ENCODE measurements at places on chromosomes 2 and 18. TPM values are rescaled to one million over a fixed set of nuclear protein-coding genes. Genes with fewer than 3 reads are reported as not detected.

The RNMT gene
- total RNA-seq, result 63.5 TPM

DNA sequence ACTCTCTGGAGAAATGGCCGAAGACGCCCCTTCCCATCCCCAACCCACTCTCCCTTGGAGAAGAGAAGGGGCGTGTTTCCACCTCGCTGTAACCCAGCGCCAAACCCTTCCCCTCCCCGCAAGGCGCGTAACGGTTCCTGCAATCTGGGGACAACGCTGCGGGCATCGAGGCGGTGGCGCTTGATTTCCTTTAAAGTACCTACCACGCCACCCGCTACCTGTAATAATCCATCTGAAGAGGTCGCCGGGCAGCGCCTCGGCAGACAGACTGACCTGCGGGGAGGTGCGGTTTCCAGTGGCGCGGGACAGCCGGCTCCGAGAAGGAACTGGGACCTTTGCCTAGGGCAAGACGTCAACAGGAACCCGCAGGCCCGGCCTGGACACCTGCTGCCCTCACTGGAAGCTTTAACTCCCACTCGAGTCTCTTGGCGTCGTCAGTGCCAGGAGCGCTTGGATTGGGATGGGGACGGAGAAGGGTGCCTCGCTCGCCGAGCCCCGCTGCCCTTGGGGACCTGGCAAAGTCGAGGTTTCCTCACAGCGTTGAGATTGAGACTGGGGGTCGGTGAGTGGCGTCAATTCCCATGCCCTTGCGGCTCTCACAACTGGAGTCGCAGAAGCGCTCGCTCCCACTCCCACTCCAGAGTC, at the start of gene CYP1B1:
CYP1B1 (minus strand) TSS at position 645 of the 645 bp plus-strand sequence. CDS start 763 bp downstream, outside the sequence.
- H3K27ac ChIP-seq, result no peak within 1 kb of the TSS
- DNase-seq, result no peak
- peak within 1 kb of the TSS; percentile 26 for H3K4me3 ChIP-seq
- no peaks in the 10 kb centered on the region for H3K36me3 ChIP-seq
- H3K4me1 ChIP-seq, result peaks cover 27% of the 10 kb centered on the region

The ABCG5 gene
- not detected for total RNA-seq

DNA sequence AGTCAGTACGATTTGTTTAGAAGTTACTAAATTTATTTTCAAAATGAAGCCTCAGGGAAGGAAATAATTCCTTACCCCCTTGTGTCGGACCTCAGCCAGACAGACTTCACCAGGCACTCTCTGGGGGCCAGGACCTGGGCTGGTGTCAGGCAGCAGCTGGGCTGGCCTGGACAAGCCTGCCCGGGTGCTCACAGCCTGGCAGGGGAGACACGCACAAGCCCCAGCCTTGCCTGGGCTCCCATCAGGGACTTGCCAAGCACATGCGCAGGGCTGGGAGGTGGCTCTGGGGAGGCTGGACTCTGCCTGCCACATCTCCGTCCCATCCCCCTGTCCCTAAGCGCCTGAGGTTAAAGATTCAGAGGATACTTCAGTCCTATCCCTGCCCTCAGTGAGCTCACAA, 56.8 kb upstream of the HS6ST1 start:
- no peaks in the 10 kb centered on the region for H3K36me3 ChIP-seq
- no peak overlapping the region for H3K4me3 ChIP-seq
- peaks cover 5% of the 10 kb centered on the region for H3K27me3 ChIP-seq
- no peak for DNase-seq

DNA sequence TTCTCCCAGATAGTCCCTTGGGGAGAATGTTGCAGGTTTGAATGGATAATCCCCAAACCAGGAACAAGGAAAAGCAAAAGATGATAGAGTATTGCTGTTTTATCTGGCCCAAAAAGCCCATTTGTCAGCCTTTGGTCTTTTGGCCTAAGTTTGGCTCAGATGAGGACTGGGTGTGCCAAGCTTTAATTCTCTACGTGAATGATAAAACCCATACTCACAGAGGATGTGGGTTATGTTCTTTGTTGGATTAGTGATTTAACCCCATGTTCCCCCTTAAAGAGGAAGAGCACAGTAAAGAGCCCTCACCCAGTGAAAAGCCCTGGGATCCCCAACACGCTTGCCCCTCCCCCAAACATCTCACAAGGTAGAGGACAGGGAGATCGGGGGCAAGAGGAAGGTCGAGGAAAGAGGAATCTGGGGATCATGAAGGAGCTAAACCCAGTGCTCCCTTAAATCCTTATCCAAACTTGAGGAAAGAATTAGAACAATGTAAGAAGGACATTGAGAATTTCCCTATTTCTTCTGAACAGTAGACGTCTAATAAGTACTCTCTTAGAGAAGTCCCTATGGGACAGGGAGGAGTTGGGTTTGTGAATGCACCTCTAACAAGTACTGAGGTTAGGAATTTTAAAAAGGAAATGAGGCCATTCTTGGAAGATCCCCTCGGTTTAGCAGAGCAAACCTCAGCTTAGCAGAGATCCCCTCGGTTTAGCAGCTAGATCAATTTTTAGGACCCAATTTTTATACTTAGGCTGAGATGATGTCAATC, 105.0 kb downstream of the HIBCH start:
- no peak overlapping the region for H3K4me3 ChIP-seq
- peaks cover 16% of the 10 kb centered on the region for H3K4me1 ChIP-seq
- H3K27ac ChIP-seq, result no peak overlapping the region
- no peaks in the 10 kb centered on the region for H3K36me3 ChIP-seq
- DNase-seq, result no peak

GRCh38 chr2:71102981-71103681, 26.9 kb downstream of the MCEE start:
- no peaks in the 10 kb centered on the region for H3K4me1 ChIP-seq
- no peak for DNase-seq
- H3K27ac ChIP-seq, result no peak overlapping the region
- H3K4me3 ChIP-seq, result no peak overlapping the region

GRCh38 chr2:23532391-23533337, 147.7 kb downstream of the KLHL29 start:
- DNase-seq, result no peak
- H3K36me3 ChIP-seq, result no peaks in the 10 kb centered on the region
- H3K4me3 ChIP-seq, result no peak overlapping the region
- H3K4me1 ChIP-seq, result peaks cover 6% of the 10 kb centered on the region

DNA sequence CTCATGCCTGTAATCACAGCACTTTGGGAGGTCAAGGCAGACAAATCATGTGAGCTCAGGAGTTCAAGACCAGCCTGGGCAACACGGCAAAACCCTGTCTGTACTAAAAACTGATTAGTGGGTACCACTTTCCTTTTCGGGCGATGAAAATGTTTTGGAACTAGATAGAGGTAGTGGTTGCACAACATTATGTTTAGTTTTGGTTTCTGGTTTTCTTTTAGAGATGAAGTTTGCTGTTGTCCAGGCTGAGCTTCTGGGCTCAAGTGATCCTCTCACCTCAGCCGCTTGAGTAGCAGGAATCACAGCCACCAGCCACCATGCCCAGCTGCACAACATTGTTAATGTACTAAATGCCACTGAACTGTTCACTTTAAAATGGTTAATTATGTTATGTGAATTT, 27.6 kb downstream of the AAK1 start:
- H3K27me3 ChIP-seq, result no peaks in the 10 kb centered on the region
- H3K36me3 ChIP-seq, result peaks cover 4% of the 10 kb centered on the region
- no peak overlapping the region for H3K4me3 ChIP-seq
- H3K27ac ChIP-seq, result no peak overlapping the region
- no peaks in the 10 kb centered on the region for H3K4me1 ChIP-seq

DNA sequence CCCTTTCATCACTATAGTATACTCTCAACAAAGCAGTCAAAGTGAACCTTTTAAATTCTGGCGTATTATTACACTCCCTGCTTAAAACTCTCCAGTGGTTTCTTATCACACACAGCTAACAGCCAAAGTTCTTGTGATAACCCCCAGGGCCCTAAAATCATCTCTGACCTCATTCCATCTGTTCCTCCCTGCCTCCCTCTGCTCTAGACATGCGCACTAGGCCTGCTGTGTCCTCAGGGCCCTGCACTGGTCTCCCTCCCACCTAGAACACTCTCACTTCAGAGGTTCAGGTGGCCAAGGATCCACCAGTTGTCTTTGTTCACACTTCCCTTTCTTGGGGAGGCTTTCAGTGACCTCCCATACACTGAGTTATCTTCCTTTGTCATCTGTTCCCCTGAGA, 603.4 kb downstream of the DSC3 start:
- H3K36me3 ChIP-seq, result no peaks in the 10 kb centered on the region
- no peak overlapping the region for H3K4me3 ChIP-seq
- H3K27ac ChIP-seq, result no peak overlapping the region

DNA sequence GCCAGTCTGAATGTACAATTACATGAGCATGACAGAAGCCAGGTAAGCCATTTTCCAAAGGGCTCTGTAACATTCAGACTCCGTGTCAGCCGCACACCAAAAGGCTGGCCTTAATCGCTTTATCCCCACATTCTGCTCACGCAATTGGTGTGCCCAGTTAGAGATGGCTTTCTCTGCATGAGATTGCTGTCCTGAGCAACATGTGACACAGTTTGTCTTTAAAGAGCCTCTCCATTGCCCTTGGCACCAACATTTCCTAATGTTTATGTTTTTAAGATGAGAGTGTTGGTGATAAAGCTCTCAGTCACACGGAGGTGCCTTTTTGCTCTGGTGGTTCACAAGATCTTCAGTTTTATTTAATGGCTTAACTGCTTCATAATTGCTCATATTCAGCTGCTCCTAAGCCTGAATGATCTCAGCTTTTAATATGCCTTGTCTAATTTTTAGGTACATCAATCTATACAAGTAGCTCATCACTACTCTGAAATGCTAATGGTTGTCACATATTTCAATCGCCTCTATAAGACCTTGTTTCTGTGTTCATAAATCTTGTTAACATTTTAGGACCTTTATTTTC, 164.8 kb upstream of the ACVR2A start:
- no peak overlapping the region for H3K27ac ChIP-seq
- no peak for DNase-seq
- H3K4me3 ChIP-seq, result no peak overlapping the region
- no peaks in the 10 kb centered on the region for H3K27me3 ChIP-seq
- H3K36me3 ChIP-seq, result no peaks in the 10 kb centered on the region

- no peak overlapping the region for H3K4me3 ChIP-seq
Observed at GRCh38 chr2:163044114-163044513, 205.5 kb upstream of the KCNH7 start.

GRCh38 chr2:102235491-102235890, 48.7 kb downstream of the IL1RL2 start:
- H3K27me3 ChIP-seq, result no peaks in the 10 kb centered on the region
- H3K4me1 ChIP-seq, result no peaks in the 10 kb centered on the region
- no peak overlapping the region for H3K27ac ChIP-seq
- DNase-seq, result no peak

The MOCOS gene
- total RNA-seq, result 6.5 TPM

DNA sequence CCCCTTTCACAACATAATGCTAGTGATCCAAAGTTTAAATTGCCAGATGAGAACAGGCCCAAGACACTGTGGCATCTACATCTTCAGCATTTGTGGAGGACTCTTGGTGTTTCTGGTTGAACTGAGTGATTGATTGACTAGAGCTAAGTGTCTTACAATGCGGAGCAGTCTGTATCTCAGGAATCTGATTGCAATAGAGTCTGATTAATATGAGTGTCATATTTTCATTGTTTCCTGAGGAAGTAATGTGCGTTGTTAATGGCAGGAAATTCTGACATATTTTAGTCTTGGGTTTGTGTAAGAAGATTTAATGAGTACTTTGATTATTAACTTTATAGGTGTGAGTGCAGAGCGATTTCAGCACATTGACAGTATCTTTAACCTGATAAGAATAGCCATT, 82.0 kb upstream of the PROKR1 start:
- no peak overlapping the region for H3K27ac ChIP-seq
- H3K27me3 ChIP-seq, result no peaks in the 10 kb centered on the region
- H3K4me3 ChIP-seq, result no peak overlapping the region
- DNase-seq, result no peak
- no peaks in the 10 kb centered on the region for H3K36me3 ChIP-seq
- H3K4me1 ChIP-seq, result no peaks in the 10 kb centered on the region

- DNase-seq, result no peak
- H3K36me3 ChIP-seq, result no peaks in the 10 kb centered on the region
- no peaks in the 10 kb centered on the region for H3K4me1 ChIP-seq
- no peaks in the 10 kb centered on the region for H3K27me3 ChIP-seq
- H3K4me3 ChIP-seq, result no peak overlapping the region
- H3K27ac ChIP-seq, result no peak overlapping the region
Observed at GRCh38 chr2:86512034-86512433, 51.2 kb downstream of the CHMP3 start.

GRCh38 chr2:157349949-157350515, 24.4 kb upstream of the ERMN start:
- H3K36me3 ChIP-seq, result no peaks in the 10 kb centered on the region
- no peak overlapping the region for H3K27ac ChIP-seq
- no peak overlapping the region for H3K4me3 ChIP-seq
- no peaks in the 10 kb centered on the region for H3K27me3 ChIP-seq
- DNase-seq, result no peak

The PPP1R1C gene
- 5.3 TPM for total RNA-seq

The GTF3C2 gene
- 129 TPM for total RNA-seq

The IRS1 gene
- total RNA-seq, result 26.9 TPM

The PAIP2B gene
- 31.3 TPM for total RNA-seq

GRCh38 chr2:237964578-237965404, 2.0 kb upstream of the UBE2F start:
- no peaks in the 10 kb centered on the region for H3K36me3 ChIP-seq
- H3K27me3 ChIP-seq, result no peaks in the 10 kb centered on the region
- no peak for DNase-seq
- H3K4me3 ChIP-seq, result no peak overlapping the region

GRCh38 chr2:30777661-30778505, 29.4 kb downstream of the CAPN13 start:
- H3K4me3 ChIP-seq, result no peak overlapping the region
- no peaks in the 10 kb centered on the region for H3K4me1 ChIP-seq
- no peak overlapping the region for H3K27ac ChIP-seq
- DNase-seq, result peak; percentile 26
- no peaks in the 10 kb centered on the region for H3K27me3 ChIP-seq

DNA sequence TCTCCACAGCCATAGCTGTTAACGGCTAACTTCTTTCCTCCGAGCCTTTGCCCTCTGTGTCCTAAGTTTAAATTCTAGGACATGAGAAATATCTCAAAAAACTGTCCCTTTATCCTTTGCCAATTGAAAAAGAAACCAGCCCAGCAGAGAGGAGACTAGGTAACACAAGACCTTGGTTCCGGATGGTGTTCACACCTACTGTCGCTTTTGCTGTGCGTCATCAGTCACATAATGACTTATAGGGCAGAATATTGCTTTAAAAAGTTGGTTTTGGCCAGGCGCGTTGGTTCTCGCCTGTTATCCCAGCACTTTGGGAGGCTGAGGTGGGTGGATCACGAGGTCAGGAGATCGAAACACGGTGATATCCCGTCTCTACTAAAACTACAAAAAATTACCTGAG, 66.2 kb downstream of the SP3 start:
- no peaks in the 10 kb centered on the region for H3K27me3 ChIP-seq
- no peaks in the 10 kb centered on the region for H3K4me1 ChIP-seq
- no peaks in the 10 kb centered on the region for H3K36me3 ChIP-seq
- H3K27ac ChIP-seq, result no peak overlapping the region
- H3K4me3 ChIP-seq, result no peak overlapping the region
- no peak for DNase-seq

GRCh38 chr2:95331606-95332005, 34.5 kb downstream of the KCNIP3 start:
- H3K27ac ChIP-seq, result no peak overlapping the region
- DNase-seq, result no peak
- no peaks in the 10 kb centered on the region for H3K4me1 ChIP-seq
- H3K4me3 ChIP-seq, result no peak overlapping the region
- H3K36me3 ChIP-seq, result no peaks in the 10 kb centered on the region
- no peaks in the 10 kb centered on the region for H3K27me3 ChIP-seq

The SMIM21 gene
- total RNA-seq, result not detected

- H3K36me3 ChIP-seq, result no peaks in the 10 kb centered on the region
- peak; percentile 78 for DNase-seq
- H3K27me3 ChIP-seq, result no peaks in the 10 kb centered on the region
- H3K4me1 ChIP-seq, result peaks cover 10% of the 10 kb centered on the region
Observed at GRCh38 chr2:37156071-37156856, 516 bp downstream of the EIF2AK2 start.

The CRYGC gene
- total RNA-seq, result not detected

All from H1 (cell line).